SW480 (cell line): ENCODE measurements at places on chromosomes 1 and 21.
A peak's percentile ranks its signal among the peaks of the same experiment; 100 is the strongest.

DNA sequence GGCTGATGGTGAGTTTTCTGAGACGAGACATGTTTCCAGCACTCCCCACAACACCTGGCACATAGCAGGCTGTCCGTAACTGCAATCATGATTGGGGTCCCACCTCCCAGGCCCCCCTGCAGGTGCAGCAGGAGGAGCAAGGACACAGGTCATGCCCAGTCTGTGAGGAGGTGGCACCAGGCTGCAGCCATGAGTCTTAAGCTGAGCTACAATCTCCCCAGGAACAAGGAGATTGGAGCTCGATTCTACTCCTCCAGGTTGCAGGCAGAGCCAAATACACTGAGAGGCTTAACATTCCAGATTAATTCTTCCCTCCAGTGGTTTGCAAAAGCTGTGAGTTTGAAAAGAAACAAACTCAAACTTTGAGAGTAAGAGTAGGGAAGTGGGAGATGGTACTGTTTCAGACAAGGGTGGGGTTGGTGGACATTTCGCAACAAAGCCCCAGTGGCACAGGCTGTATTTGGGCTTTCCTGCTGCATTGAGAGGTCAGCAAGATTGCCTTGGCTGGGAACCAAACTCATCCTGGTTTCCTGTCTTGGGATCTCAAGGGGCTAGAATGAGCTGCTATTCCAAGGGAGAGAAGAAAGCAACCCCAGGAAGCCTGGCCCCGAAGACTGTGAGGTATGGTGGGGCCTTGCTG lies 64.8 kb upstream of the GALNT2 start:
- no peak for DNase-seq

DNA sequence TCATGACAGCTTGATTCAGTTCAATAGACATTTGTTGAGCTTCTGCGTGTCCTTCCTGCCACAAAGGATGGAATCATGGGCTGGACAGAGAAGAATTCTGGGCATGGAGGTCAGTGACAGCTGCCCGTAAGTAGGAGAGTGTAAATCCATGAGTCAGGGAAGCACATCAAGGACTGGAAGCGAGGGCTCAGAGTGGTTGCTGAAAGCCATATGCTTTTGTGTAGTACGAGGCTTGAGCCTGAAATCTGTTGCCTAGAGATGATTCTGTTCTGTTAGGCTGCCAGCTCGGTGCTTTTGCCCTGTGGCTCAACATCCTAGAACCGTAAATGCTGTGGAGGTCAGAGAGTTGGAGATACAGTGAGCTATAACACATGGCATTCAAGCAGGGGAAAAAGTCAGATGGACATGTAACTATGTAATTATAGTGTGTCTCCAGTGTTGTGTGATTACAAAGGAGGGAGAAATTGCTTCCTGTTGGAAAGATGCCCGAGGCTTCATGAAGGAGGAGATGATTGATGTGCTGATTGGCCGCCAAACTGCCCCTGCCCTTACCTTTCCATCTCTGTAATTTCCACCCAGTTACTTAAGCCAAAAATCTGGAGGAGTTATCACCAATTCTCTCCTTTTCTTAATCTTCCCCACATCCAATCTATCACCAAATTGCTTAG lies 92.8 kb upstream of the CACNA1E start:
- DNase-seq, result peak; percentile 10

DNA sequence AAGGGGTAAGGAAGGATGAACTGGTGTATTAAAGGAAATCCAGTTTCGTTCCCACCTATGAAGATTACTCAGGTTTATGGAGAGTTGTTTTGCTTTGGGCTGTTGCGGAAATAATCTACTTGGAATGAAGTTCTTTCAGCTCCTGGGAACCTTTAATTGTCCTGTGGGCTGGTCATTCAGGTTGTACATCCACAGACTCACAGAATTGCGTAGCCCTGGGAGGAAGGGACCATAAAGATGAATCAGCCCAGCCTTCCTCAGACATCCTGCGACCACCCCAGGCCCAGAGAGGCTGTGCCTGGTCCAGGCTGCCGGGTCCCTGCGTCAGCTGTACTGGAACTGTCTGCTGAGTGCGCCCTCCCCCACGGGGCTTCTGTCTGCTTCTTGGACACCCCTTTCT lies 72.7 kb downstream of the GALNT2 start:
- DNase-seq, result no peak

GRCh38 chr1:54249819-54250435 lies 50.0 kb downstream of the MRPL37 start:
- DNase-seq, result peak; percentile 83

DNA sequence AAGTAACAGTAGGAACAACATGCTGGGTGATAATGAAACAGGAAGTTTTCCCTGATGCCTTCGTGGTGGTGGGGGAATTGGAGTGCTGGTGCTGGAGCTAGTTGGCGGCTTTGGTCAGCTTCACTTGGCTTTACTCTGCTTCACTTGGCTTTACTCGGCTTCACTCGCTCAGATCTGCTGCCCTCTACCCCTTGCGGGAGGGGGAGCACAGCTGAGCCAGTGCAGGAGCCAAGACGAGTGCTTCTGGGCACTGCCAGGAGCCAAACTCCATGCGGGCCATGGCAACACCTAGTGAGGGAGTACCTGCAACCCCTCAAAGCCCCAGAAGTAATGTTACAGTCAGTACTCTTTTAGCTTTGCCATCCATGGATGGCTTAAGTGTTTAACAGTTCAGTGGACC lies 10.6 kb upstream of the PRKACB start:
- DNase-seq, result no peak

DNA sequence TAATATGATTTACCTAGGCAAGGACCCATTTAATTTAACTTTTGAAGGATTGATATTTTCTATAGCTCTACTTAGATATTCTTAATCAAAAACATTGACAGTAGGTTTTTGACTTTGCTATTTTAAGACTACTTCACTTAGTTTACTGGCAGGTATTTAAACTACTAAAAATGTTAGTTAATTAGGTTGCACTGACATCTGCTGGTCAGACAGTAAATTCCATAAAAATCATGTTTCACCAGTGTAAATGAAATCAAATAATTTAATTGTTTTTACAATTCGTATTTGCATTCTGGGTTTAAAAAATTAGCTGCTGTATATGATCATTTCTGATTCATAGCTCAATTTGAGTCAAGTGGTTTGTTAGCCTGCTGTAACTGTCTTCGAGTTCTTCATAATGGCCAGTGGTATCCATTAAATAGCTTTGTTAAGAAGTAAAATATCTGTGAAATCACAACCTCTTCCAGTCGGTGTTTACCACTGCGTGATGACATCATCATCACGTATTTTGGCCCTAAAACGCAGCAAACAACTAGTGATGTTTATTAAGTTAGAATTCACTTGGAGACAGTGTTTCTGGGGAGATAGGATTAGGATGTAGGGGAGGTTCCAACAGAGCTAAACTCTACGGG lies 26.2 kb downstream of the EXTL2 start:
- peak; percentile 47 for DNase-seq

GRCh38 chr1:68143633-68144032 lies 88.7 kb downstream of the WLS start:
- DNase-seq, result no peak

DNA sequence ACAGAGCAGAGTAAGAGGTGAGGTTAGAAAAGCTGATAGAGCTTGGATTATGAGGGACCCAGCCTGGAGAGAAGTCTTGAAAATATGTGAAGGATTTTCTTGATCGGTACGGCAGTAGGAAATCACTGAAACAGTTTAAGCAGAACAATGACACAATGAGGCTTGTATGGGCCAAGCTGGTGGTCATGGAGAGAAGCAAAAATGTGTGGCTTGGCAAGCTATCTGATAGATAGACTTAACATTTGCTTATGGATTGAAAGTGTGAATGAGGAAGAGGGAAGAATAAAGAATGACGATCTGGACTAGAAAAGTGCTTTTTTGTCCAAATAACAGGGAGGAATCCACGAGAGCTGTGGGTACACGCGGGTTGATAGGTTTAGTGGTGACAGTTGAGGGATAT lies 15.4 kb upstream of the XPR1 start:
- DNase-seq, result no peak

- no peak for DNase-seq
Observed at GRCh38 chr21:22657781-22658180, 1659.6 kb downstream of the NCAM2 start.

- no peak for DNase-seq
Observed at GRCh38 chr1:232140419-232141166, 489.3 kb downstream of the SIPA1L2 start.

- DNase-seq, result no peak
Observed at GRCh38 chr1:157504646-157505045, 47.7 kb downstream of the FCRL5 start.

GRCh38 chr1:229952670-229953520 lies 114.1 kb upstream of the GALNT2 start:
- DNase-seq, result no peak

DNA sequence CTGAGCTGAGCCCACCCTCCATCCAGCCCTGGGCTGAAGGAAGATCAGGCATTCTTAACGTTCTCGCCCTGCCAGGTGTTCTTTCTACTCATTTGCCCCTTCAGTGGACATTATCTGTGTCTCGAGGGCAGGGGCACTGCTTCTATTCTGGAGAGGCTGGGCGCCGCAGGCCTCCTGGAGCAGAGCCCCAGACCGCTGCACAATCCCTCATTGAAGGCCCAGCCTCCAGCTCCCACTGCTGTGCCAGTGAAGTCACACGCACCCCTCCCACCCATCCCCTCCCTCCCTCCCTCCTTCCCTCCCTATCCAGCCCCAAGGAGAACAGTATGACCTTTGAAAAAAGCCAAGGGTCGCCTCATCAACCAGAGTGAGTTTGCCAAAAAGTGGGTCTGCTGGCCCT lies 76.7 kb downstream of the NFASC start:
- no peak for DNase-seq

DNA sequence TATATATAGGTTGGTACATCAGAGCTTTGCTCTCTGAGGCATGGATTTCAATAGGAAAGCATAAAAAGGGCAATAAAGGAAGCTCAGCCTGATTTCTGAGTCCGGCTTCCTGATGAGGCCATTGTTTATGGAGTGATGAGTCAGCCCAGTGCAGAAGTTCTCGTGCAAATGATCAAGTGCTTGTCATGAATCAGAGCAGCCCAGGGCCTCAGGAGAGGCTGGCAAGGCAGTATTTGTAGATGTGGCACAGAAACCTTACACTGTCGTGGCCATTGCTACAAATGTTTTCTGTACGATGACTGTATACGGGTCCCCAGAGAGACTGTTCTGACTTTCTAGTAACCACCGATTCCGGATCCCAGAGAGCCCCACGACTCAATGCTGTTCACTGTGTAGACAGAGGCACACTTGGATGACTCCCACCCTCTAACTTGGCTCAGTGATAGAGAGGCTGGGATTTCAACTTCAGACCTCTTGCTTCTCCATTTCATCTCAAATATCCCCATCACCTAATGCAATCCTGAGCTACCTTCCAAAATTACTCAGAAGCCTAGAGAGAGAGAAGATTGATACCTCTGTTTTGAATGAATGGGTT lies 26.8 kb downstream of the UMODL1 start:
- peak; percentile 95 for DNase-seq

DNA sequence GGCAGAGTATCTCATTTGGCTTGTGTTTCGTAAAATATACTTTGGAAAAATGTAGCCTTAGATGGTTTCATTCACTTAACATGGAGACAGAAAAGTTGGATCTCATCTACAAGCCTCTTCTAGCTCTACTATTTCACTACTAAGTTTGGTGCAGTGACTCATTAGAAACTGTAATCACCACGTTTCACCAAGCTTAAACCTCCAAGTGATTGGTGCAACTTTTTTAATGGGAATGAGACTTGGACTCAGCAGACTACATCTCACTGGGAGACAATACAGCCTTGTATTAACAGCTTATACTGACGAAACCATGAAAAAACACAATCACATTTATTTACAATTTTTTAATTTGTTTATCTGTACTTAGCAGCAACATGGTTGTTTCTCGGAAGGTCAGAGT lies 29.9 kb upstream of the NRIP1 start:
- DNase-seq, result no peak

- DNase-seq, result no peak
Observed at GRCh38 chr1:236922190-236922589, 82.1 kb downstream of the MT1HL1 start.

DNA sequence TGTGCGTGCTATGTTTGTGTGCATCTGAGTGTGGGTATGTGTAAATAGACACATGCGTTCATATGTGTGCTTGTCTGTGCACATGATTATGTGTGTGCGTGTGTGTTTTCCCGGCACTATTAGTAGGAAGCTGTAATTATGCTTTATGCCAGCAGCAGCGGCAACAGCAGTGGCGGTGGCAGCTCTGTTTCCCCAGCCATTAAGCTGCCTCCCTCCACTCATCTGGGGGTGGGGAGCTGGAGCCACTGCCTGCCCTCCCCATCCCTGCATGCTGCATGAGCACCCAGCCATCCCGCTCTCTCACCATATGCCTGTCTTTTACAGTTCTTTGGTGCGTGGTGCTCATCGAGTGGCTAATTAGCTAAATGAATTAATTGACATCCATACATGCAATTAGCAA lies 30.5 kb upstream of the ACOT11 start:
- no peak for DNase-seq

GRCh38 chr21:45054927-45055612 lies 19.3 kb upstream of the ADARB1 start:
- DNase-seq, result no peak

GRCh38 chr21:27077501-27077900 lies 110.6 kb upstream of the ADAMTS5 start:
- DNase-seq, result no peak

- no peak for DNase-seq
Observed at GRCh38 chr1:223244366-223245103, 101.5 kb upstream of the TLR5 start.

DNA sequence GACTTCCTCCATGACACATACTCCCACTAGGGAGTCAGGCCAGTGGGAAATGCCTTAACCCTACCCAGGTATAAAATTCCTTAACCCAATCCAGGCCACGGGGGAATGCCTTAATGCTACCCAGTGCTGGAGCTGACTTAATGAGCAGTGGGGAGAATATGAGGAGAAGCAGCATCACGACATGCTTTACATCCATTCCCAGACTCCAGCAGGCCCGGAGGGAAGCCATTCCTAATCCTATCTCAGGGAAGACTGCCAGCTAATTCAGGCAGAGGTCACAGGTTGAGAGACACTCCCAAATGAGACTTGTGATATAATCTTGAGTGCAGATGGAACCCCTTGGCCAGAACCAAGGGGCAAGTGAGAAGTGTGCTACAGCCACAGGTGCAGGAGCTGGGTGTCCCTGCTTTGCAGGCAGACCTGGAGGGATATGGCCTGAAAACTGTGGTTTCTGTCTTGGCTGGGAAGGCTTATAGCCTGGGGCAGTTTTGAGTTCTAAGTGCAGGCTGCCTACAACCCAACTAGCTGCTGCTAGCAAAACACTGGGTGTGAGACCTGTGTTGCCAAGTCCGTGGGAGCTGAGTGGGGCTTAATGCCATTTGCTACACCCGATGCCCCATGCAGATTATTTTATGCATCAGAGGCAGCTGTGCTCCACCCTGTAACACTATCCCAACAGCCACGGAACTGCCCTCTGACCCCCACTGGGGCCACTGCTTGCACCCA lies 45.1 kb upstream of the GUCA2A start:
- DNase-seq, result no peak

DNA sequence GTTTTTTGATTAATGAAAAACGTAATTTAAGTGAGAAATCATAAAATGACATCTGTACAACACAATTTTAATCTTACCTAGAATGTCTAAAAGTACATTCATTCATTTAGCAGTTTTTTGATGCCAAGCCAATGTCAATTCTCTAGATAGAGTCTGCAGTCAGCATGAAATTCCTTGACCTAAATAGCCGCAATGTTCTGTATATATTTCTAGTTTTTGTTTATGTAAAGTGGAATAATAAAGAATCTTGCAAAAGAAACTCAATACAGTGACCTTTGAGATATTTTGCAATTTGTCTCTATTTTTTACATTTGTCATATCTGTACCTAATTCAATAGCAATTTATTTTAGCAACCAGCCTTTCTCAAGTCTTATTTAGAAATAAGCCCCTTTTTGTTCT lies 176.0 kb downstream of the ATP6V1G3 start:
- no peak for DNase-seq

- DNase-seq, result peak; percentile 30
Observed at GRCh38 chr1:202122639-202123335, at the start of gene GPR37L1. TSS of gene GPR37L1 (plus strand) at chr1:202122917. CDS start at chr1:202122964, 47 bp downstream.
